CD4-positive, alpha-beta T cell treated with Interleukin-6 for 4 hours (primary cell): ENCODE measurements at places on chromosomes 6 and 20.

- no peak for DNase-seq
Measured at GRCh38 chr6:100633096-100633777, 168.5 kb upstream of the SIM1 start.

DNA sequence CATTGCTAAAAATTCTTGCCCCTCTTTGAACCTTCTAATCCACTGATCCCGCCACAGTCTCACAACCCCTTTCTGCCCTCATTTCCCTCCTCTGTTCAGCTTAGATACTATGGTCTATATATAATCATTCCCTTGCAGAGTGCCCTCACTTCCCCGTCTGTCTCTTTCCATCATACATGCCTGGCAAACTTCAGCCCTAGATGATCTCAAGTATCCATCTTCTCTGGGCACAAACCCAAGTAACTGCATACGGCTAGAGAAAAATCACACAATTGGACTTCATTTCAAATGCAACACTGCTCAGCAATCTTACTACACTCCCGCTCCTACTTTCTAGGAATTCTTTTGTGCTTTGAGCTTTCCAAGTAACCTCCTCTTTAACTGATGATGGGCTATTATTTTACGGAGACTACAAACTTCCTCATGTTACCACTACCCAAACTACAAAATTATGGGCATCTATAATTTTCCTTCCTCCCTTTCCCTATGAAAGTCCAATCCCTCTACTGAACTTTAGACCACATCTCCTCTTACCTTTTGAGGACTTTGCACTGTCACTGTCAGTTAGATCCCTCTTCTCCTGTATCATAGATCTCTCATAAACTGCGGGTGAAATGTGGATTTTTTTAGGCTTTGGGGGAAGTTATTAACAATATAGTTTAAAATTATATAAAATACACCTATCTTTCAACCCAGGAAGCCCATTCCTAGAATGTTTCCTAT lies 135.6 kb downstream of the BTBD9 start:
- no peak for DNase-seq

- DNase-seq = no peak
Measured at GRCh38 chr6:158476389-158476788, 83.5 kb upstream of the TMEM181 start.

DNA sequence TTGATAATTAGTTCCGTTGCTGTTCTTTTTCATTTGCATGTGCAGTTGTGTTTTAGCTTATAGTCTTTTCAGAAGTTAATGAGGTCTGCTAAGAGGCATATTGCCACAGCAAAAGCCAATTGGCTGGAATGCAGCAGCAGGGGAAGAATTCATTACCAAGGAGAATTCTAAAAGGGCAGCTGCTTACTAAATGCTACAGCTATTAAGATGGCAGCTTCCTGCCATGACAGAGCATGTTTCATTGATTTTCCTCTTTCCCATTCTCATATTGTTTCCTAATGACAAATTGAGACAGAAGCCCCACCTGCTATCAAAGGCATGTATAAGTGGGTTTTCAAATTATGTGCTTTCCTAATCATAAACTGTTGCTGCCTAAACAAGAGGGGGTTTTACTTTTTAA lies 66.6 kb downstream of the CLVS2 start:
- no peak for DNase-seq

- peak; percentile 60 for DNase-seq
Measured at GRCh38 chr6:157867155-157867559, 44.1 kb downstream of the SNX9 start.

GRCh38 chr6:1105833-1106400 lies 206.0 kb upstream of the FOXQ1 start:
- no peak for DNase-seq

DNA sequence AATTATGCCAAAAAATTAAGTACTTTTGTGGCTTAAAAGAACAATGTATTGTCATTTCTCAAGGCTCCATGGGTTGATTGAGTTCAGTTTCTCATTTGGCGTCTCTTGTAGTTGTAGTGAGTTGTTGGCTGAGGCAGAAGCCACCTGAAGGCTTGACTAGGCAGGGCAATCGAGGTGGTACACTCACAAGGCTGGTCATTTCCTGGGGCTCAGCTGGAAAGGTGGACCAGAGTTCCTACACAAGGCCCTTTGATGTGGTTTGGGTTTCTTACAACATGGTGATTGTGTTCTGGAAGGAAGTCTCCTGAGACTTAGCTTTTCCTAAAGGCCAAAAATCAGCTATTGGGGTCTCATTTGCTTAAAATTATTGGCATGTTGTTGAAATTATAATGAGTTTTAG lies 22.6 kb downstream of the MAS1 start:
- DNase-seq = no peak

DNA sequence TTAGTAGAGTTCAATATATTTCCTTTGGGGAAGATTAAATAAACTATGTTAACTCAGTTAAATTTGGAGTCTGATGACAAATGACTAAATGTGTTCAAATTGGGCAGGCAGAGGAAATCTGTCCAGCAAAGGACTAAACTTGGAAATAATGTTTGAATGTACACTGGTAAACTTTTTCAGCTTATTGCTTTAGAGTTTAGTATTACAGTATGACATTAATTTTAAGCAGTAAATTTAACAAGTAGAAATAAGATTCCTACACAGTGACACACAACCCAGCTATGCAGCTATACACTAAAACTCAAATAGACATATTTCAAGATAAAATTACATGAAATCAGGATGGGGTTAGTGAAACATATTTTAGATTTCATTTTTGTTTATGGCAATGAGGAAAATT lies 42.6 kb upstream of the HDGFL1 start:
- no peak for DNase-seq

DNA sequence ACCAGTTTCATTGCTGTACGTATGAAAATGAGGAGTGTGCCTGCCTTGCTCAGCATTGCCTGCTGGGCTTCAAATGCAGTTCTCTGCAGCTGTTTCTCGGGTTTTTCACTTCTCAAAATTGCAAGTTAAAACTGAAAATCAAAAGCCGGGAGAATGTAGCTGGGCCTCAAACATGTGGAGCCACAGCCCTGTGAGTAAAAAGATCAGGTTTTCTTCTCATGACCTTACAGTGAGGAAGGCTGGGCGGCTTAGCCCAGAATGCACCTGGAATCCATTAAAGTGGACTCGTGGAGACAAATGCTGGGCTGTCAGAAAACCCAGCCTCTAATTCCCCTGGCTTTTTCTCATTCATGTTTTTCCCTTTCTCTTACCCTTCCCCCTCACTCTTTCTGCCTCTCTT lies 34.4 kb downstream of the DSE start:
- no peak for DNase-seq

DNA sequence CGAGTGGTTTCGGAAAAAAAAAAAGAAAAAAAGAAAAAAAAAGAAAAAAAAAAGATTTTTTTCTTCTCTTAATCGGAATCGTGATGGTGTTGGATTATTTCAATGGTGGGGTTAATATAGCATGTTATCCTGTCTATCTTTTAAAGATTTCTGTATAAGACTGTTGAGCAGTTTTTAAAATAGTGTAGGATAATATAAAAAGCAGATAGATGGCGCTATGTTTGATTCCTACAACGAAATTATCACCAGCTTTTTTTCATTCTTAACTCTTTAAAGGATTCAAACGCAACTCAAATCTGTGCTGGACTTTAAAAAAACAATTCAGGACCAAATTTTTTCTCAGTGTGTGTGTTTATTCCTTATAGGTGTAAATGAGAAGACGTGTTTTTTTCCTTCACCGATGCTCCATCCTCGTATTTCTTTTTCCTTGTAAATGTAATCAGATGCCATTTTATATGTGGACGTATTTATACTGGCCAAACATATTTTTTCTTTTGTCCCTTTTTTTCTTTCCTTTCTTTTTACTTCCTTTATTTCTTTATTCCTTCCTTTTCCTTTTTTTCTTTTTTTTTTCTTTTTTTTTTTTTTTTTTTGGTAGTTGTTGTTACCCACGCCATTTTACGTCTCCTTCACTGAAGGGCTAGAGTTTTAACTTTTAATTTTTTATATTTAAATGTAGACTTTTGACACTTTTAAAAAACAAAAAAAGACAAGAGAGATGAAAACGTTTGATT lies 3.6 kb downstream of the SOX4 start:
- no peak for DNase-seq
